Fibroblast of the aortic adventitia (primary cell): ENCODE measurements at places on chromosomes 11 and 22.

DNA sequence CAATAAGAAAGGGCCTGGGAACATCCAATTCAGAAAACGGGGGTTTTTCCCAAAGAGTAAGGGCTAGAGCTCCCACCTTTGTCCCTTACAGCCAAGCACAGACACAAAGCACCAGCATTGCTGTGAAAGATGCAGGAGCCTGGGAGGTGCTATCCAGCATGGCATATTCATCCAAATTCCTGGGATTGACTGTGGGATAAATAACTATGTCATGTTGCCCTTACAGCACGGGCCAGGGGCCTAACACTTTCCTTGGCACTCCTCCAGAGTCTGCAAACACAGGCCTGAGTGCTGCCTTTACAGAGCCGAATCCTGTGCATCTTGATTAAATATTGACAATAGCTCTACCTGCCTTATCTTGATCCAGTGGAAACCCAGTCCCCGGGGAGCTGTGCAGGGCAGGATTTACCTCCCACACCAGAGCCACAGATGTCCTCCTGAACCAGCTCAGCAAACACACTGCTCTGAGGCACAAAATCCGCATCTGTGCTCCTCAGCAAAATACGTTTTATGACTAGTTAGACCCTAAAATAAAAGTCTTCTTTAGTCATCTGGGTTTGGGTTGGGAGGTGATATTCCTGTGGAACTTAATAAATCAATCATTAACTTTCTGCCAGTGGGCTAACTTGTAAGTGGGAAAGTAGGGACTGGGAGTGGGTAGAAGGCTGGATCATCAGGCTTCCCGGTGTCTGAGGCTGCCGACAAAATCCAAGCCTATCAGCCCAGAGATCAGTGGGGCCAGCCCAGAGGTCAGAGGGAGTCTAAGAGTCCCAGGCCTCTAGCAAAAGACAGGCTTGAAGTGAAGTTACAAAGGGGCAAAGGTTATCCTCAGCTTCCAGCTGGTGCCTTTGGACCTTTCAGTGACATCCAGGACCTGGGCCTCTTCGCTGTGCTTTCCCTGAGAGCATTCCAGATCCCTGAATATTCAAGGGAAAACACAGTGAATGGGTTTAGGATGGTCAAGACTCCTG, 36.5 kb downstream of the POU2AF3 start:
- DNase-seq: no peak

- DNase-seq: no peak
Measured at GRCh38 chr11:74505911-74506310, 12.4 kb upstream of the LIPT2 start.

GRCh38 chr11:62846177-62846576, 6.8 kb upstream of the WDR74 start:
- DNase-seq: no peak

DNA sequence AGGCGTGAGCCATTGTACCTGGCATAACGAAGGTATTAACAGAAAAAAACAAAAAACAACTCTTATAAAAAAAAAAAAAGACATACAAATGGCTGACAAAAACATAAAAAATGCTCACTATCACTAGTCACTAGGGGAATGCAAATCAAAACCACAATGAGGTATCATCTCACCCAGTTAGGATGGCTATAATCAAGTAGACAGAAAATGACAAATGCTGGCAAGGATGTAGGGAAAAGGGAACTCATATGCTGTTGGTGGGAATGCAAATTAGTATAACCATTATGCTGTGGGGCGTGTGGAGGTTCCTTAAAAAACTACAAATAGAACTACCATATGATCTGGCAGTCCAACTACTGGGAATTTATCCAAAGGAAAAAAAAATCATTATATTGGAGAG, 17.0 kb downstream of the THY1 start:
- no peak for DNase-seq
